ENCODE measurements at places on chromosomes 11 and 22.

- no peak for DNase-seq
These were observed 38.0 kb downstream of the TMEM45B start for GRCh38 chr11:129853518-129854231.

DNA sequence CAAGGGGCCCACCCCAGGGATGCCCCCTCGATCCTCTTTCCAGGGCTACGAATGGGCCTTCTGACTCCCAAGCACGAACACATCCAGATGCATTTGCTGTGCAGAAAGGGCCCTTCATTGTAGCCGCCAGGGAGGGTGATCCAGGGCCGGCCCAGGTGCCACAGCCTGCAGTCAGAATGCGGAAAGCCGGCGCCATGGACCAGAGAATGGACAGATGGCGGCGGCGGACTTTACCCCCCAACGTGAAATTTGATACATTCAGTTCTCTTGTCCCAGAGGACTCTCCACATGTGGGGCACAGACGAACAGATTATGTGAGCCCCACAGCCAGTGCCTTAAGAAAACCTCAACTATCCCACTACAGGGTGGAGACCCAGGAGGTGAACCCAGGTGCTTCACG is 87.2 kb downstream of the KIAA1671 start:
- DNase-seq: no peak

- DNase-seq: peak; percentile 11
These were observed 805 bp upstream of the QSER1 start for GRCh38 chr11:32891657-32892354.

DNA sequence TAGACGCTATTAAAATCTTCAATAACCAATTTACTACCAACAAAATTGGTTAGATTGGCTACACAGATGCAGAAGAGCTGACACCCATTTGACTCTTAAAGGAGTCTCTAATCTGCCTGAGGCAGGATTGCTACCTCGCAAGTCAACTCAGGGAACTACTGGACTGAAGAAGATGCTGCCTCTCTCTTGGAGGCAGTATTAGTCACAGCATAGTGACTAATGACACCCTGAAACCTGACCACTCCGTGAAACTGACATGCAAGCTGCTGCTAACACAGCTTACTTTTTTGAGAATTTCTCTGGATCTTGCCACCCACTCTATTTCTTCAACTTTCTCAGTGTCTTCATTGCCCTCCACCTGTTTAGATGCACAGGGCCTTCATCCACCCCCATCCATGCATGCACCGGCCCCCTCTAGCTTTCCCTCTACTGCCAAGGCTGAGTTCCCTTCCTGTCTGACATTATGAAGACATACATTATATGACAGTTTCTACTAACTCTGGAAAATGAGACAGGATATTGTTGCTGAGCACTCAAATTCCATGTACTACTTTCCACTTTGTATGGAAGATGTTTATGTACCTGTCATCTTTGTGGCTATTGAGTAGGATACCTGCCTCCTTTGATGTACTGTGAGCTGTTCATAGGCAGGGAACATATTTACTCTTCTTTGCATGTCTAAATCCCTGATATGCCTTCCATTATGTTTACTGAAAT is 183.2 kb downstream of the MSANTD4 start:
- no peak for DNase-seq

DNA sequence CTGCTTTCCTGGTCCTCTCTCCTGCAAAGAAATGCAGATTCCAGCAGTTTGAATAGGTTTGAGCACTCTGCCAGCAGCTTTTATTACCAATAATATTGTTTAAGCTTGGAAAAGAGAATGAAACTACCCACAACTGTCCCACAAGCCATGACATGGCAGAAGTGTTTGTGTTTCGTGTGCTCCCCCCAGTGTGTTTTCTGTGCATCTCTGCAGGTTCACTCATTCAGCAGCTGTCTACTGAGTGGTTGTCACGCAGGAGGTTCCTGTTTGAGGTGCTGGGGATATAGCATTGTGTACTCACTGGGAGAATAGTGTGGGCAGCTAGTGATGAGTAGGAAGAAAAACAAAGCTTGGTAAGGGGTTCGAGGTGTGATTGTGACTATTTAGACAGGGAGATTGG is 55.3 kb upstream of the SUSD2 start:
- DNase-seq: no peak

GRCh38 chr11:83282084-83282716 is 4.0 kb downstream of the CCDC90B start:
- no peak for DNase-seq

- DNase-seq: no peak
These were observed 759.4 kb downstream of the OPCML start for GRCh38 chr11:132772703-132773545.

DNA sequence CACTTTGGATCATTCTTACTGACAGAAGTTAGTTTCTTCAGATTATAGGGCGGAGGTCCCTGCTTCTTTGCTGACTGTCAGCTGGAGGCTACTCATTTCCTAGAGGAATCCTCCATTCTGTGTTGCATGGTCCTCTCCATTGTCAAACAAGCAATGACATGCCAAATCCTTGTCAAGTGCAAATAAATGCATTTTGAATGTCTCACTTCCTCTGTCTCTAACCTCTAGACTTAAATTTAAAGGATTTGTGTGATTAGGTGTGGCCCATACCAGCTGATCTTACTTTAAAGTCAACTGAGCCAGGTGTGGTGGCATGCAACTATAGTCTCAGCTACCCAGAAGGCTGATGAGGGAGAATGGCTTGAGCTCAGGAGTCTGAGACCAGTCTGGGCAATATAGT is 458.4 kb upstream of the CCDC179 start:
- no peak for DNase-seq

GRCh38 chr11:47241841-47242301 is 6.7 kb downstream of the ACP2 start:
- DNase-seq: no peak

- no peak for DNase-seq
These were observed 4.1 kb downstream of the AQP11 start for GRCh38 chr11:77593883-77594282.

- no peak for DNase-seq
These were observed 8.9 kb downstream of the YPEL1 start for GRCh38 chr22:21726650-21727049.

- no peak for DNase-seq
These were observed 6.9 kb downstream of the AQP11 start for GRCh38 chr11:77596626-77597025.

DNA sequence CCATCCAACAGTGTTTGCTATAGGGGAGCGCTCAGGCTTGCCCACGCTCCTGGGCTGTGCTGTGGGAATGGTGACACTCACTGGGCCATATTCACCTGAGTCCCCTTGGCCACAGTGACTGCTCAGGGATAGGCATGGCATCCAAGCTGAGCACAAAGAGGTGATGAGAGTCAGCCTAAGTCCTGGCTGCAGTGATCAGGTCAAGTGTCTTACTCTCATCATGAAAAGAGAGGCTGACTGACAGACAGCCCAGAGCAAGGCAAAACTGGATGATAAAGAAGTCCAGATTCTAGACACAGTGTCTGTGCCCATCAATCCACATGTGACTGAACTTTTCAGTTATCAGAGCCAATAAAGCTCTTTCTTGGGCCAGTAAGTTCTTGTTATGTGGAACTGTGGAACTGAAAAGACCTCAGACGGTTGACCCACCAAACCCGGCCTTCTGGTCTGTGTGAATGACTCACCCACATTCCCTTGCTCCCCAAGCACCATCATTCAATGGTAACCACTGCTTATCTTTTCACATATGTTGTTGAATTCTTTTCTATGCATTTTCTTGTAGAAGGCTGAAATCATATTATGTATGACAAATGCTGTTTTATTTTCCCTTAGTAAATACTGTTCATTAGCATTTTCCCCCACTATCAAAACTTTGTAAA is 43.2 kb upstream of the YPEL1 start:
- DNase-seq: no peak

- no peak for DNase-seq
These were observed at the start of gene OVCH2 for GRCh38 chr11:7706377-7706776. Gene OVCH2, minus strand, starts transcription at chr11:7706477. Its CDS starts 83 bp downstream, at chr11:7706394.

DNA sequence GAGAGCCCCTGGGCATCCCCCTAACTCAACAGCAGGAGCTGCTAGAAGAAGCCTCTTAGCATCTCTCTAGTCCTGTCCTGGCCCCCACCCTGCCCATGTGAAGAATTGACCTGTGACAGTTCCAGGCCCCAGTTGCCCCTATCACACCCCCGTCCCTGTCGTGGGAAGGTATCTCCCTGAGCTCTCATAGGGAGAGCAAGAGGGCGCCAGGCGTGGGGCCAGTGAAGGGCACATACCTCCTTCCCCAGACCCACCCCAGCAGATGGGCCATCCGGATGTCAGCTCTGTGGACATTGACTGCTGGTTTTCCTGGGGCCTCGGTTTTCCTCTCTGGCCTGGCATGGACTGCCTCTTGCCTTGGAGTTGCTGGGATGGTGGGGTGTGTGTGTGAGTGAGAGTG is 29.5 kb downstream of the CD82 start:
- no peak for DNase-seq
